ENCODE measurements at places on chromosomes 4 and X.
A peak's percentile ranks its signal among the peaks of the same experiment; 100 is the strongest.

GRCh38 chr4:25448379-25449109 lies 71.5 kb downstream of the ANAPC4 start:
- no peak for DNase-seq

GRCh38 chr4:76998251-76998901 lies 48.8 kb downstream of the SEPTIN11 start:
- no peak for DNase-seq

DNA sequence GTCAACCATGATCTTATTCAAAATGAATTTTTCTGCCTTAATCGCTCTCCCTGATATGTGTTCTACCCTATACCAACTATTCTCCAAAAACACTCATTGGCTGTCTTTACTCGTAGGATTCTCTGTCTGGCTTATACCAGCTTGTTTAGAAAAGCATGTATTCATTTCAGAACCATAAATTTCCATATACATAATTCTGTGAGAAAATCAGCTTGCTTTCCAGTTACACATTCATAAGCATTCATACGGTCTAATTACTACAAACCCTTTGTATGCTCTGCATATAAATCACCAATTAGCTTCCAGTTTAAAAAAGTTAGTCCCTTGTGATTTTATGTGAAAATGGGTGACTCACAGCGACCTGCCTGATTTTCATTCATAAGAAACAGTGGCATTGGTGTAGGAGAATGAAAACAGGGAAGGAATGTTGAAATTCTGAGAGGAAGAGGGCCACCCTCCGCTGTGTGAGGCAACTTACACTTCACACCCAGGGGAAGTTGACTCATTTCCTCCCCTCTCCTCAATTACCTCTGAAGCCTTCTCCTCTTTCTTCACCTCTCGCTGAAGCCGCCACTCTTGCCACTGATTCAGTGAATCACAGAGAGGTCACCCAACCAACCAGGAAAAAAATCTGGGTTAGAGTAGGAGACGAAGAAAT lies 63.3 kb downstream of the MEPE start:
- no peak for DNase-seq

DNA sequence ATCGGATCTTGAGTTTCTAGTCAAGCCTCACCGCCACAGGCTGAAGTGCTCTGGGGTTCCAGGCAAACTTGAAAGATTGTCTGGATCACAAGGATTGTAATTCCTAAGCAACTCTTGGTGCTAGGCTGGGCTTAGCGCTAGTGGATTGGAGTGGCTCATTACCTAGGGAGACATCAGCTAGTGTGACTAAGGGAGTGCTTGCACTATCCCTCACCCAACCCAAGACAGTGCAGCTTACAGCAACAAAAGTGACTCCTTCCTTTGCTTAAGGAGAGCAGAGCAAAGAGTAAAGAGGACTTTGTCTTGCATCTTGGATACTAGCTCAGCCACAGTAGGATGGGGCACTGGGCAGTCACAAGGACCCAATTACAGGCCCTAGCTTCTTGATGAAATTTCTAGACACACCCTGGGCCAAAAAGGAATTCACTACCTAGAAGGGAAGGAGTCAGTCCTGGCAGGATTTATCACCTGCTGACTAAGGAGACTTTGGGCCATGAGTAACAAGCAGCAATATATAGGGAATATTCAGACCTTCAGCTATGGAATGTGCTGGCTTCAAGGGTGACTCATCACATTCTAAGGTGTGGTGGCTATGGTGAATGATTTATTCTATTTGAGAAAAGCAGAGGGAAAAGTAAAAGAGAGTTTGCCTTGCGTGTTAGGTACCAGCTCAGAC lies 1212.4 kb downstream of the PCDH18 start:
- no peak for DNase-seq

- no peak for DNase-seq
Observed at GRCh38 chr4:23171976-23172375, 479.2 kb downstream of the GBA3 start.

DNA sequence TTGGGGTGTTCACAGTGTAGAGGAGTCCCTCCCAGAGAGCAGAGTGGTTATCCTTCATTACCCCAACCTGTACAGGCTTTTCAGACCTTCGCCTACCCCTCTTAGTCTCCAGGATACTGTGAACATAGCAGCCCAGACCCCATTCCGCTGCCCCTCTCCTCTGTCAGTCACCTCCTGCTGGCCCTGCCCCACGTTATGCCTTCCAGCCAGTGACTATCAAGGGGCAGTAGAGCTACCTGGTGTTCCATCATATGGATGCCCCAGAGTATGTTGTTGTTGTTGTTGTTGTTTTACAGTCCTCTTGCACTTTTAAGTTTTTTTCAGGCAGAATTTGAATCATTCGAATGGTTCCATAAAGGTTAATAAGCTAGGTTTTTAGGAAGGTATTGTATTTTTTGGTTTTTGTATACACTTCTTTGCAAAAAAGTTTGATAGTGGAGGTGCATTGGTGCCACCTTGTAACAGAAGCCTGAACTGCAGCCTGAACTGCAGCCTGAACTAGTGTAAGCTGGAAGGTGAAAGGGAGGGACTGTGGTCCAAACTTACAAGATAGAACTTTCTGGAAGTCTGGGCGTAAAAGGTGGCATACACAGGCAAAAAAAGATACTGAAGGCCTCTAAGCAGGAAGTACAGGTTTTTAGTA lies 101.4 kb upstream of the RAB40AL start:
- DNase-seq = peak; percentile 33

DNA sequence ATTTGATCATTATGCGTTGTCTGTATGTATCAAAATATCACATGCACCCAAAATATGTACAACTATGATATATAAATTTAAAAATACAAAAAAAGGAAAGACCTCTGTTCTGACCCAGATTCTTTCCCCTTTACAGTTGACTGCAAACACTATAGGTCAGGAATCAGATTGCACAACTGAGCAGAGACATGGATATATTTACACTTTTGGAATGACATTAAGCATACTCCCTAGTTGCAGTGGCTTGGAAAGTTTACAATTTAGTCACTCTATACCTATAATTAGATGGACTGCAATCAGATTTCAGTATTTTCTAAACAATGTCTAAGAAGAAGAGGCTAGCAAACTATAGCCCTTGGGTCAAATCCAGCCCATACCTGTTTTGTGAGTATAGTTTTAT lies 98.5 kb upstream of the INPP4B start:
- DNase-seq = no peak

DNA sequence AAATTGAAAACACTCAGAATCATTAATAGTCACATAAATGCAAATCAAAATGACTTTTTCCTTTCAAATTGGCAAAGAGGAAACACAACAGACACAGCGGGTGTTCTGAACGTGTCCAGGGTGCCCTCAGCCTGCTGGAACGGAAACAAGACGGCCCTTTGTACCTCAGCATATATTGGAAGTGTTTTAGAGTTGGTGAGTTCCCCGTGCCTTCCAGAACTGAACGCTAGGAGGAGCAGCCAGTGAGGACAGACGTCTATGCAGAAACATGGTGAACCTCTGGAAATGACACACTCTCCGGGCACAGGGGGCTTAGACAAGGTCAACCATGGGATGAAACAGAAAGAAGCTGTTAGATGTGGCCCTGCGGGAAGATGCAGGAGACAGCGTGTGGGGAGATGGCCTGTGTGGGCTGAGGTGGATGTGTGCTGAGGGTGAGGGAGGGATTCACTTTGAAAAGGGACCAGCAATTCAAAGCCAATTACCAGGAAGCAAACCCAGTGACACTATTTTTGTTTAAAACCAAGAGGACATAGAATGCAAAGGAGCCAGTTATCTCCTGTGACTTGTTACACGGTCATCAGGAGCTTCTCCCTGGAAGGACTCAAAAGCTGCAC lies 40.4 kb downstream of the RNF212 start:
- peak; percentile 56 for DNase-seq
